ENCODE measurements at places on chromosomes 4 and X.

DNA sequence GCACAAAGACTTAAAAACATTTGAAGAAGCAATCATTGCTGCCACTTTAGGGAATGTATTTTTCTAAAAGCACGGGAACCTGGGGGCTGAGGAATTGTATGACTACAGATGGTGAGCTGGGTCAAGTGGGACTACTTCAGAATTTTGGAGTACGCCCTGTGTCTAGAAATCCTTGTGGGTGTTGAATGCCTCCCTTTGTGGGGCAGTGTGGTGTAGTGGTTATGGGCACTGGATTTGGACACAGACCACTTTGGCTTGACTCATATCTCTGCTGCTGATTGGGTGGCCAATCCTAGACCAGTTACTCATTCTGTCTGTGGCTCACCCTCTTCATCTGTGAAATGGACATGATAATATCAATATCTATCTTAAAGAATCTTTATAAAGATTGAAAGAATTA, 155.0 kb upstream of the RPS6KA3 start:
- no peak for DNase-seq

GRCh38 chr4:145730026-145730425, 50.1 kb downstream of the C4orf51 start:
- DNase-seq, result no peak

DNA sequence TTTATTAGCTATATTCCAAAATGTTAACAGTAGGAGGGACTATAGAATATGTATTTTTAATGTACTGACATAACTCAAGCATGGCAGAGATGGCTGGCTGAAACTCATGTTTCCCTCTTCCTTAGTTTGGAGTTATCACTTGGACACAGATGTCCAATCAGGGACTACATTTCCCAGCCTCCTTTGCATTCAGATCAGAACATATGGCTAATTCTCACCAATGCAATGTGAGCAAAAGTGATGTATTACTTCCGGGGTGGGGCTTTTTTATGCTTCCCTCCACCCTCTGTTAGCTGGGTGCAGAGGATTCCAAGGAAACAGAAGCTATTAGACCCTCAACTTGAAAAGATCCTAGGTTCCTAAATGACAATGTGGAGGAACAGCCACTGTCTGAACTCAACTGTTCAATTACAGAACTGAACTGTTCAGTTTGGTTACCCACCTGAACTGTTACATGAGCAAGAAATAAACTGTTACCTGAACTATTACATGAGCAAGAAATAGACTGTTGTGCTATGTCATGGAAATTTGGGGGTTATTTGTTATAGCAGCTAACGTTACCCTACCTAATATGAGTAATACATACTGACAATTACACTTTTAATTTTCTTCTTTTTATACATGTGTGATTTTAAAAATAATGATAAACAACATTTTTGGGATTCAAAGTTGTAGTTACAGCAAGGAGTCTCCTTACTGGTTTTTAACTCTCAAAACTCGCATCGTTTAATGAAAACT, 29.6 kb upstream of the ERVMER34-1 start:
- DNase-seq, result no peak

GRCh38 chr4:57233386-57233785, 123.2 kb upstream of the IGFBP7 start:
- DNase-seq, result peak; percentile 72

DNA sequence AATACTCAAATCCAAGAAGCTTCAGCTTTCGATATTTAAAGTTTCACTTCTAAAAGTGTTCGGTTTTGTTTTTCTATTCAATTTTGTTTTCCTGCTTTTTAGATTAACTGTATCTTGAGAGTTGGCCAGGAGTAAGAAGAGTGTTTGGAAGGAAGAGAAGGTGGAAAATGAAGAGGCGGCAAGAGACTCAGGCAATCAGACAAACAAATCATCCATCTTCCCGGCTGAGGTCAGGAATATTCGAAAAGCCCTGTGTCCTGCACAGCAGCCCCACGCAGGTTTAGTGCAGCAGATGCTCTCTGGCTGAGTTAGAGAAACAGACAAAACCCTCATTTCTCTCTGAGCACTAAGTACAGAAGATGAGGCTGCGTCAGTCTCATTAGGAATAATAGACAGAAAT, 330.3 kb upstream of the NOCT start:
- DNase-seq, result no peak

All from foreskin melanocyte (primary cell).